Stimulated activated CD4-positive, alpha-beta T cell treated with anti-CD3 and anti-CD28 coated beads, Interleukin-4, amount 100 ng/mL, for 1 hour (primary cell): ENCODE measurements at places on chromosomes 3 and 15.

- DNase-seq, result no peak
These were observed 12.2 kb downstream of the NCEH1 start for GRCh38 chr3:172698631-172699030.

- DNase-seq, result no peak
These were observed 117.5 kb downstream of the PDCD6IP start for GRCh38 chr3:33915796-33916546.

DNA sequence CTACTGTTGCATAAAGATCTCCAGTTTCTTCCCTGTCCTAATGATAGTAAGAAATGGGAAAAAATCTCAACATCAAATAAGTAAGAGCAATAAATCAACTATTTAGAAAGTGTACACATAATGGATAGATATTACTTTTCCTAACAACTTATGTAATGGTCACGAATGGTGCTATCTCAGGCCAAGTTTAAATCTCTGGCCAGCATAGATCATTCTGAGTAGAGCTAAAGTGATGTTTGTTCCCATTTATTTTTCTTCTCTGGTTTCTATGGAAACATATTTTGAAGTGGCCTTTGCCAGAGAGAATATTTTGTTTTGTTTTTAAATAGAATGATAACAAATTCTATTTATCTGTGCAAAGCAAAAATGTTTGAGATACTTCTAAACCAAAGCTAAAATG is 249.7 kb upstream of the TTC14 start:
- DNase-seq, result no peak

GRCh38 chr3:5194801-5195509 is 7.4 kb downstream of the EDEM1 start:
- no peak for DNase-seq

GRCh38 chr15:78127882-78128281 is 3.4 kb downstream of the CIB2 start:
- no peak for DNase-seq

DNA sequence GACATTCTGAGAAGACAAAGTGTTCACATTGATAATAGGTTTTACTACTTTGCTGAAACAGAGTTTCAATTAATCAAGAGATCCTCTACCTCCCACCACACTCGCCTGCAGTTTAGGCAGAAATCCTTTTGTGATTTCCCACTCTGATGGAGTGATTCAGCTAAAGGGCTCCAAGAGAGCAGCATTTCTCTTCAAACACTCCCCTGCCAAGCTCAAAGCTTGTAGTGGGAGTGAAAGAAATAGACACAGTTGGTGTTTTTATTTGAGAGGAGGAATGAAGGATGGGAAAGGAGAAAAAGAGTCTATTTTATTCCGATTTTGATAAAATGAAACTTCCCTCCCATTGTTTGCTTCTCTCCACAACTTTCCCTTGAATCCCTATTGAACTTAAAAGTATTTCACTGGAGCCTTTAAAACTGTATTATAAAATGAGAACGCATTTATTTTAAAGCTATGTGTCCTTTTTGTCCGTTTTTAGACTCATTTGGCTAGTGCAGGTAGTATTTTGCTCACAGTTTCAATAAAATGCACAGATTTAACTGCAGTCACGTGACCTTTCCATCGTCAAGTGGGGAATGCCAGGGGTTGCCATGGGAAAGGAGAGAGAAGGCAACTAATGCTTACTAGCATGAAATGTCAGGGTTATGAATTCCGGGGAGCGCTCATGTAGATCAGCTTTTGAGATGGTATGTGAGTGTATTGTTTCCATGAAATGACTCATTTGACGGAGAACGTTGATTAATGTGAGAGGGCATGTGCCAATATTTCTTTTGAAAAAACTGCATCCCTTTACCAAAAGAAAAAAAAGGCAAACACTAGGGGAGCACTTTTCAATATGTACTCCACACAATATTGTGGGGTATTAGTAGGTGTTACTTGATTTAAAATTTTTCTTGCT is 7.7 kb upstream of the OSBPL11 start:
- DNase-seq, result no peak

- DNase-seq, result no peak
These were observed 17.4 kb upstream of the CHD2 start for GRCh38 chr15:92882697-92883162.

DNA sequence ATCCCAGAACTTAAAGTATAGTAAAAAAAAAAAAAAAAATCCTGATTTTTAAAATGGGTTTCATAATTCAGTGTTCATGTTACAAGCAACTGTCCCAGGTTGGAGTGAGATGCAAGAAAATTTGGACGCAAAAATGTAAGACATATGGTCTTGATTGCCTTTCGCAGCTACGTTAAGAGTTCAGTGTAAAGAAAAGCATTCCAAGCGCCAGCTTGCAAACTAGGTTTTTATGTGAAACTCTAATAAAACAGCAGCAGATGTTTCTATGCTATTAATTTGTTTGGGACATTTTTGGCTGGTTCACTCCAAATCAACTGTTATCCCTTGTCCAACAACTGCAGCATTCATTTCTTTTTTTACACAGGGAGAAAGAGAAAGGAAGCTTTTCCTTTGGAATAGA is 957.8 kb downstream of the ROBO1 start:
- no peak for DNase-seq

DNA sequence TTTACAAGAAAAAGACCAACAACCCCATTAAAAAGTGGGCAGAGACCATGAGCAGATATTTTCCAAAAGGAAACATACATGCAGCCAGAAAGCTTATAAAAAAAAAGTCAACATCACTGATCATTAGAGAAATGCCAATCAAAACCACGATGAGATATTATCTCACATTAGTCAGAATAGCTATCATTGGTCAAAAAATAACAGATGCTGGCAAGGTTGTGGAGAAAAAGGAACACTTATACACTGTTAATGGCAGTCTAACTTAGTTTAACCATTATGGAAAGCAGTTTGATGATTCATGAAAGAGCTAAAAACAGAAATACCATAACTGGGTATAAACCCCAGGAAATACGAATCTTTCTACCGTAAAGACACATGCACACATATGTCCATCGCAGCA is 76.3 kb downstream of the SUCNR1 start:
- DNase-seq, result no peak

DNA sequence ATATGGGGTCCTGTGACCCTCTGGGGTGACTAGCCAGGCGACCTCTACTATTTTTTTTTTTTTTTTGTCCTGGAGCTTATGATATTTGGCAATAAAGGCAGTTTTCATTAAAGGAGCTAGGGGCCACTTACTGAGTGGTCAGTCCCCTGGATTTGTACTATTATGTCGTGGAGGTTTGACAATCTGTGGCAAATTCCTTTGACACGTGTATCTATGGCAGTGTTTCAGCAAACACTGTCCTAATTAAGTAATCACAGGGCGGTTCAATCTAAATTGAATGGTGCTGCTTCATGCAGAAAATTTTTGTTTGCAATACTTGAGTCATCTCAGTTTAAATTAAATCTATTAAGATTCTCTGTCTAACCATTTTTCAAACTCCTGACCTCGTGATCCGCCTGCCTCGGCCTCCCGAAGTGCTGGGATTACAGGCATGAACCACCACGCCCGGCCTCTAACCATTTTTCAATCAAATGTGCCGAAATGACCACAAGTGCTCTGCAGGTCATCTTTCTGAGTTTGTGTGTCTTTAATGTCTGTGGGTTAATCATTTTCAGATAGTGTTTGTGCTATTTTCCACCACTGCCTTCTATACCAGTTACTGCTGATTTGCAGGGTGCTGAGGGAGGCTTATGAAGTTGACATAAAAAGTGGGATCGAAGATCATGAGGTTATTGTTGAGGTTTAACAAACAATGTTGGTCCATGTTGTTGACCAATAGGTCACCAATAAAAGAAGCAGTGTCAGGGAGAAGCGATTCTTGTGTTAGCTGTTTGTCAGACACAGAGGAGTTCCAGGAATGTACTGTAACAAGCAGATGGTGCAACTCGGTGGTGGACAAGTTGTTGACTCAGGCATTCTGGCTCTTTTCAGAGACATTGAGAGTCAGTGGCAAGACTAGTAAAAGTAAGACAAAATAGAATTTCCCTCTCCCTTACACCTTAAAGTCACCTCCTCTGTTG is 18.6 kb upstream of the SLC2A2 start:
- no peak for DNase-seq

GRCh38 chr15:97692301-97693015 is 268.0 kb upstream of the ARRDC4 start:
- no peak for DNase-seq

- no peak for DNase-seq
These were observed 113.0 kb downstream of the LIPC start for GRCh38 chr15:58544756-58545155.

DNA sequence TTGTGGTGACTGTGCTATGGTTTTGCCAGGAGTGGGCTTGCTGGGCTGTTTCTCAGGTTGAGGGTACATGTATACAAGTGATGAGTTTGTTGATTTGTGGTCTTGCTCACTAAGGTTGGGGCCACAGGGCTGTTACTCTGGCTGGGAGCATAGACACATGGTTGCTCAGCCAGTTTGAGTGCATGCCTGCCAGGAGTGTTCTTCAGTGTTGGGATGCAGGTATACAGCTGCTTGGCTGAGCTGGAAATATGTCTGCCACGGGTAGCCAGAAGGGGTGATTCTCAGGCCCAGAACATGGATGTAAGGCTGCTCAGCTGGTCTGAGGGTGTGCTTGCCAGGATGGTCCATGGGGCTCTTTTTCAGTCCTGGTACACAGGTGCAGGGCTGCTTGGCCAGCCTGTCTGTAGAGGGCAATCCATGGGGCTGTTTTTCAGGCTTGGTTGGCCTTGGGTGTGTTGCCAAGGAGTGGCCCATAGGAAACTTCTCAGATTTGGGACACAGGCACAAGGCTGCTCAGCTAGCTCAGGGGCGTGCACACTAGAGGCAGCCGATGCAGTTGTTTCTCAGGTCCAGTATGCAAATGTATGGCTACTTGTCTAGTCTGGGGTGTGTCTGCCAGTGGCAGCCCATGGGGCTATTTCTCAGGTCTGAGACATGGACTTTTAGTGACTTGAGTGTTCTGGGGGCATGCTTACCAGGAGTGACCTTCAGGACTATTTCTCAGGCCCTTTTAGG is 5.3 kb upstream of the ARHGAP31 start:
- no peak for DNase-seq

DNA sequence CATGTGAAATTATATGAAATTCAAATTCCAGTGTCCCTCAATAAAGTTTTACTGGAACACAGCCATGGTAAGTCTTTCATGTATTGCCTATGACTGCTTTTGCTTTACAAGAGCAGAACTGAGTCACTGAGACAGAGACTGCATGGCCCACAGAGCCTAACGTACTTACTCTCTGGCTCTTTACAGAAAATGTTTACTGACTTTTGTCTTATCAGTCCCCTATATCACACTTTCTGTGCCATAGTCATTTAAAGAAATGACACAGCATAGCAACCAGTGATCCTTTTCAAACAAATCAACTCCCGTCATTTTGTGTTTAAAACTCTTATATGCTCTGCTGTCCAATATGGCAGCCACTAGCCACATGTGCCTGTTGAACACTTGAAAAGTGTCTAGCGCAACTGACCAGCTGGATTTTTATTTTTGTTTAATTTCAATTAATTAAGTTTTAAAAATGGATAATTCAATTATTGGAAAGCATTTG is 129.7 kb upstream of the CDIN1 start:
- no peak for DNase-seq

DNA sequence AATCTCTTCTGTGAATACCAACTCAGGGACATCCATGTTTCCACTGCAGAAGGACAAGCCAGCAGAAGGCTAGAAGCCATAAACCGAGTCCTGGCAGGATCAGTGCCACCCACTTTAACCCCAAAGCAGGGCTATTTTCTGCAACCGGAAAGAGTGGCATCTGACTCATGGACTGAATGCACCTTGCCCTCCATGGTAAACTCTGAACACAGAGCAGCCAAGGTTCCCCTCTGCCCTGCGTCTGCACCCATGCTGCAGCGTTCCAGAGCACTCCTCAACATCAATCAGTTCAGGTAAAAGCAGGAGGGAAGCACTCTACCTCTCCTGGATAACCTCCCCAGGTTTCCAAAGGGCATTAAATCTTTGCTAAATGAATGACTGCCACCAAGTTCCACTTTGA is 801 bp upstream of the NGRN start:
- no peak for DNase-seq

DNA sequence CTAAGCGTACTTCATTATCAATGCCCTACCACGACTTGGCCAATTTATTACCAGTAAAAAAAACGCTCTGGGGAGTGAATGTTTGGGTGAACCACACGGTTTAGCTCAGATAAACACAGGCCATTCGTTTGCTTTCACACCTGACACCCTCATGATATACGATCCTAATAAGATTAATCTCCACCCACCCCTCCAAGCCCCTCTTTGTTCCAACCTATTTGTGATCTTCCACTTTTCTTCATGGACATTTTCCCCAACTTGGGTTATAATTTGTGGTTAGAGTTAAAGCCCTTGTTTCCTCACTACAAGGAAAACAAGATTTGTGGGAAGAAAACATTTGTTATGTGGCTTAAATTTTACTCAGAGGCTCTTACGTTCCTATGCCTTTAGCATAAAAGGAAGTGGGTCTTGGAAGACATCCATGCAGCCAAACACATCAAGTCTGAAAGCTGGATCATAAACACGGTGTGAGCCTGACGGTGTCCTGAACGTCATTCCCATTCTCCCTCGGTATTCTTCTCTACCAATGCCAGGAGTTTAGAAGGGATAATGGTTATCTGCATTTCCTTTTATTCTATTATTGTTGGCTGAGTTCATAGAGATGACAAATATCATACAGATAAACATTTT is 518.9 kb downstream of the NR2F2 start:
- DNase-seq, result no peak

DNA sequence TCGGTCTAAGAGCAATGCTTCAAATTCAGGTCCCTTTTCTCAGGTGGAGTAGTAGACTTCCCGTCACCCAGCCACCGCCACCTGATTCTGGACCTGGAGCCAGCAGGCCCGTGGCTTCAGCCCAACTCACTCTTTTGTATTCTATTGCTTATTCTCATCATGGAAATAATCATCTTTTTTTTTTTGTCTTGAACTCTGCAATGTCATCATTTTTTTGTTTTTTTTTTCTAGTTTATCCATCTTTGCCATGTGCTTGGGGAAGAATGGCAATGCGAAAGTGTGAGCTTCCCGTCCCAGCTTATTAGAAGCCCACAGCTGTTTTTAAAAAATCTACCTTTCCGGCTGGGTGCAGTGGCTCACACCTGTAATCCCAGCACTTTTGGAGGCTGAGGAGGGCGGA is 51.3 kb upstream of the FSTL1 start:
- no peak for DNase-seq
